ENCODE measurements at places on chromosomes 12 and 14. TPM values are rescaled to one million over a fixed set of nuclear protein-coding genes. Genes with fewer than 3 reads are reported as not detected.

GRCh38 chr14:28767853-28768741, 1.5 kb downstream of the FOXG1 start:
- H3K36me3 ChIP-seq: no peaks in the 10 kb centered on the region
- peaks cover 56% of the 10 kb centered on the region for H3K27me3 ChIP-seq
- H3K4me1 ChIP-seq: no peaks in the 10 kb centered on the region
- H3K4me3 ChIP-seq: no peak overlapping the region
- H3K27ac ChIP-seq: no peak overlapping the region

DNA sequence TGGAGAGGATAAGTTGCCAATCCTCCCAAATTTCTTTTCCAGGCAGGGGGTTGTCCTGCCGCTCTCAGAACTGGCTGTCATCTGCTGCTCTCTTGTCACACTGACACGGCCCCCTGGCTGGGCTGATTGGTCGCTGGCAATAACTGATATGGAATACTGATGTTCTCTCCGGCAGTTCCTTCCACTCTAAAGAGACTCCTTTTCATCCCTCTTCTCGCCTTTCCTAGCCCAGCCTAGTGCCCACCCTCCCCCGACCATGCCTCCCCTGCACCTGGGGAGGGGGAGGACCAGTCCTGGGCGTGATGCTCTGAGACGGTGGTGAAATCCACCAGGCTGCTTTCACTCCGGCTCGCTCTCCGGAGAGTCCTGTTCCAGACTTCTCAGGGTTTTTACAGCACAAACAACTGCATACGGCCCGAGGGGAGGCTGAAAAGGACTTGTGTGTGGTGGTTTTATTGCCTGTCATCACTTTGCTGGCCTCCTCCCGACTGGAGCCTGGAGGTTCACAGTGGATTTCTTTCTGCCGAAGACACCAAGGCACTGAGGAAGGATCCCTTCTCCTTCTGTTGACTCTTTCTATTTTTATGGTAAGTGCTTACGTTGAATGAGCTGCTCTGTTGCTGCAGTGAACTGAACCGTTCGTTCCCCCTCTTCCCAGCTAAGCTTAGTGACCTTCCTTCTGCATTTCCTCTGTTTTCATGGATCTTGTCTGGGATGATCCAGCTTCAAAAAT, at the start of gene ANO4:
Gene ANO4 (plus strand): TSS at position 336 of the 733 bp plus-strand sequence. CDS start 107,010 bp downstream, outside the sequence.
- no peak within 1 kb of the TSS for H3K27ac ChIP-seq
- H3K27me3 ChIP-seq: no peaks in the 10 kb centered on the region
- no peak within 1 kb of the TSS for H3K4me3 ChIP-seq
- no peaks in the 10 kb centered on the region for H3K36me3 ChIP-seq
- no peak for DNase-seq

DNA sequence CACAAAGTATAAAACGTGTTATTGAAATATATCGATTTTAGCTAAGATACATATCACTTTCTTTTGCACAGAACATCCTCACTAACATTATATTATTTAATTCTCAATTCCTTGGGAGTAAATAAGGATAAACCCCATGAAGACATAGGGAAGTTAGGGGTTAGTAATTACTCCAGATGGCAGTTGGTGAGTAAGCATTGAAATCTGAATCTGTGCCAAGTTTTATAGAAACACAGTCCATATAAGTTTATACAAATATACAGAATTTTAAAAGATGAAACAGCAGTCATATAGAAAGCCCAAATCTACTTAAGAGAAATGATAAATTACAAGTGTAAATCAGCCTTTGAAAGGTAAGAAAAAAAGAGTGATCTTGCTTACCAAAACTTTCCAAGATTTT, 200.4 kb upstream of the SYT10 start:
- no peak overlapping the region for H3K27ac ChIP-seq
- H3K36me3 ChIP-seq: no peaks in the 10 kb centered on the region

CPM gene
- total RNA-seq: 40.3 TPM

- no peak for DNase-seq
- no peak overlapping the region for H3K4me3 ChIP-seq
- H3K27me3 ChIP-seq: no peaks in the 10 kb centered on the region
- no peaks in the 10 kb centered on the region for H3K4me1 ChIP-seq
- no peaks in the 10 kb centered on the region for H3K36me3 ChIP-seq
Measured at GRCh38 chr12:89062996-89063395, 289.3 kb downstream of the DUSP6 start.
